ENCODE measurements at places on chromosomes 1 and 21.

DNA sequence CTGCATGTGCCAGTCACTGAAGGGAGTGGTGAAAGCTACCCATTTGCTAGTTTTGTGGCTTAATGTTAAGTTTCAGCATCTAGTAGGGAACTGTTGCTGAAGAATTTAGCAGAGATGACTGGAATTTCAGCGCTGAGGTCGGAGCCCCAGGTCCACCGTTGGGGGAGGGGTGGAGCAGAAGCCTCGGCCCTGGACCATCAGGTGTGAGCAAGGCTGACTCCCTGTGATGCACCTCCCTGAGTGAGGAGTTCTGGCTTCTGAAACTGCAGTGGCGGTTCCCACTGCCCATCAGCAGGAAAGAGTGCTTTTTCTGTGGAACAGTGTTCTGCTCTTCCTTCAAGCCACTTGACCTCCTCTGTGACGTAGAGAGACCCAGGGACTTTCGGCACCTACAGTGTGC lies 1.3 kb downstream of the NOS1AP start:
- no peak for DNase-seq

GRCh38 chr1:17915511-17916197 lies 160.5 kb downstream of the ACTL8 start:
- no peak for DNase-seq

- no peak for DNase-seq
Measured at GRCh38 chr1:21550097-21550496, 40.9 kb downstream of the ALPL start.

DNA sequence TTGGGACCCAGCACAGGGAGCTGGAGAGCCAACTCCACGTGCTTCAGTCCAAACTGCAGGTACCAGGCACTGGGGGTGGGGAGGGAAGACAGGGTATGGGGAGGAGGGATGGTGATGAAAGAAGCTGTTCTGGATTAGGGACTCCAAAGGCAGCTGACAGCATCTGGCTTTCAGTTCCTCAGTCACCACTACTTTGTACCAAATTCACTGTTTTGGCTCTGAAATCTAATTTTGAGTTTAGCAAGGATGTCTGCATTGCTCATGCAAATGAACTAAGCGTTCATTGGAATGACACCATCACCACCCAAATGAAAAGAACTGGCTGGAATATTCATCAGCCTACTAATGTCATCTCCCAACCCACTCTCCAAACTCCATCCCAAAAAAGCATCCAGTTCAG lies 8.7 kb downstream of the C1orf74 start:
- no peak for DNase-seq

DNA sequence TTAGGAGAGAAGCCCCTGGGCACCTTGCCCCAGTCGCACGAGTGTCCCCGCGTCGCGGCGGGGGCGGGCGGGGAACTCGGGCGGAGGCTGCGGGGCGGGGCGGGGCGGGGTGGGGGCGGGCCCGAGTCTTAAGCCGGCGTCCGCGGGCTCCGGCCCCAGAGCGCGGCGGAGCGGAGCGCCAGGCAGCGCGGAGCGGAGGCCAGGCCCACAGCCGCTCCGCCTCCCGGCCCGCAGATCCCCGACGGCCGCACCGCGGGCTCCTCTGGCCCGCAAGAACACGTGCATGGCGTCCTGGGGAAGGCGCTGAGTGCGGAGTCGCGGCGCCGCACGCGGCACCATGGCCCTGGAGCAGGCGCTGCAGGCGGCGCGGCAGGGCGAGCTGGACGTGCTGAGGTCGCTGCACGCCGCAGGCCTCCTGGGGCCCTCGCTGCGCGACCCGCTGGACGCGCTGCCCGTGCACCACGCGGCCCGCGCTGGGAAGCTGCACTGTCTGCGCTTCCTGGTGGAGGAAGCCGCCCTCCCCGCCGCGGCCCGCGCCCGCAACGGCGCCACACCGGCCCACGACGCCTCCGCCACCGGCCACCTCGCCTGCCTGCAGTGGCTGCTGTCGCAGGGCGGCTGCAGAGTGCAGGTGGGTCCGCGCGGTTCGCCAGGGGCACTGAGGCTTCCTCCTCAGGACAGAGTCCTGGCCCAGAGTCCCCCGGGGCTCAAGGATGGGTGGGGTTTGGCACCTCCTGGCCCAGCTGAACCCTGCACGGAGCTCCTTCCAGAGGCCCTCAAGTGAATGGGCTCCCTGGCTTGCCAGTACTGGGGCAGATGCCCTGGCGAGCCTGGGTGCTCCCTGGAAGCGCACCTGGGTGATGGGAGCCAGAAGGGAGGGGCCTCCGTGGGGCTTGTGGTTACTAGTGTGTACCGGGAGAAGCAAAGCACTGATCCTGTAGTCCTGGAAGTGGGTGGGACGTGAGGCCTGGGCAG lies at the start of gene ESPN:
ESPN (plus strand) TSS at position 158 of the 975 bp plus-strand sequence; CDS start at position 338, 180 bp downstream.
- DNase-seq = no peak

DNA sequence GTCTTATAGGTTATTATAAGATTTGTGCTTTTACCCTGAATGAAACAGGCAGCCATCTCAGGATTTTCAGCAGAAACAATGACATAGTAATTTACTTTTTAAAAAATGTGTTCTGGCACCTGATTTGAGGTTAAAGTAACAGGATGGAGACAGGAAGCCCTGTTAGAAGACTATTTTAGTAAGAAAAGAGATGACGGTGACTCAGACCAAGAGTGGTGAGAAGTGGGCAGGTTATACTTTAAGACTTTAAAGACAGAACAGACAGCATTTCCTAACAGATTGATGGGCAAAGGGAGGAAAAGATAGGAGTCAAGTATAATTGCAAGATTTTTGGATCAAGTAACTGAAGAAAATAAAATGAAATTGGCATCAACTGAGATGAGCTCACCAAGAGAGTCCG lies 436.8 kb upstream of the NR5A2 start:
- no peak for DNase-seq

DNA sequence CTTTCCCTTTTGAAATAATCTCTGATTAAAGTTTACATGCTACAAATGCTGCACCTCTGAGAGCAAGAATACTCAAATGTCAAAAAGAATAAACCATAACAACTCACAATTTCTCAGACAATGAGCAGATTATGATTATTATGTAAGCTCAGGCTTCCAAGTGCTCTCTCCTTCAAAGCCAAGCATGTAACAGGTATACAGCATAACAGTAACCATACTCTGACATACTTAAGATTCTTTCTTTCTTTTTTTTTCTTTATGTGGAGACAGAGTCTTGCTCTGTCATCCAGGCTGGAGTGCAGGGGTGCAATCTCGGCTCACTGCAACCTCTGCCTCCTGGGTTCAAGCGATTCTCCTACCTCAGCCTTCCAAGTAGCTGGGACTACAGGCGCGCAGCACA lies 155.4 kb downstream of the EIF4G3 start:
- no peak for DNase-seq

- no peak for DNase-seq
Measured at GRCh38 chr1:210553711-210554110, 225.0 kb downstream of the HHAT start.

GRCh38 chr1:174914991-174915390 lies 84.8 kb upstream of the CACYBP start:
- DNase-seq = no peak

DNA sequence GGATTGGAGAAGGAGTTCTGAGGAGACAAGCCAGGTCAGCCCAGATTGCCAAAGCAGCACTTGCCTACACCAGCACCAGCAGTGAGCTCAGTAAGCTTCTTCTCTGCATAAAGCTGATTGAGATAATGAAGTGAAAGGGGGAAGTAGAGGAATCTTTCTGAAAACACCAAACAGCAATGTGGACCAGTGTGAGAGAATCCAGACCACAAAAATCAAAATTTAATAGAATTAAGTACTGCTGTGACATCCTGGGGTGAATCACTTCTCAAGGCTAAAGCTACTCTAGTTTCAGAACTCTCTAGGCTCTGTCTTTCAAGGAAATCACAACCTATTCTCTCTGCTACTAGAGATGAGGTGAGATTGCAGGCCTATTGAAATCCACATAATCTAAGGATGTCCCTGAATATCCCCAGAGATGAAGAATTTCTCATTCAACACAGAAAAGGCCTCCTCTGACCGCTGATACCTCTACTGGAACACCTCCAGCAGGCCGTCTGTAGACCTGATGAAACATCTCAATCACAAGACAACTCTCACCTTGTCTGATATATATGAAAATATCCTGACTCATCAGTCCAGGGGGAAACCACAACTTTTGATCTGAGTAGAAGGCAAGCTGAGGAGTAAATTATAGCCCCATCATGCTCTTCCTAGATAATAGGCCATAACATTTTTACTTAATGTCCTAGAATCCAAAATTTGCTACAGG lies at the start of gene FCRL4:
FCRL4 (minus strand) TSS at position 127 of the 709 bp plus-strand sequence. CDS start 141 bp downstream, outside the sequence.
- no peak for DNase-seq

All from activated CD8-positive, alpha-beta memory T cell treated with anti-CD3 and anti-CD28 coated beads, Interleukin-2, amount 10 ng/mL, durations not matched to agents 7 days and 5 days (primary cell).